ENCODE measurements at places on chromosomes 4 and X. TPM values are rescaled to one million over a fixed set of nuclear protein-coding genes. Genes with fewer than 3 reads are reported as not detected.

Gene GABRE
- total RNA-seq, result 16.6 TPM

Gene CCNA2
- 1.4 TPM for total RNA-seq

GRCh38 chr4:156347412-156348075 is 393.9 kb upstream of the CTSO start:
- DNase-seq, result no peak

Gene NUDT11
- total RNA-seq, result 0.85 TPM

DNA sequence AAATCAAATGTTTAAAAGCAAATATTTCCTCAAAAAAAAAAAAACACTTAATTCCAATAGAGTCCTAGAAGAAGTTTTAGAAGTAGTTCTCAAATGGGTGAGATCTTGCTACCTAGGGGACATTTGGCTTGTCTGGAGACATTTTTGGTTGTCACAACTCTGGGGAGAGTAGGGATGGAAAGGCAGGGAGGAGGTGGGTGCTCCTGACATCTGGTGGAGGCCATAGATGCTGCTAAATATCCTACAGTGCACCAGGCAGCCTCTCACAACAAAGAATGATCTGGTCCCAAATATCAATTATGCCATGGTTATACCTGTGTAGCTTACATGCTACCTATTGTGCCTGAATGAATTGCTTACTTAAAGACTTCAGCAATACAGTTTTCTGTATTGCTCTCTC is 46.8 kb downstream of the CPE start:
- DNase-seq, result no peak

DNA sequence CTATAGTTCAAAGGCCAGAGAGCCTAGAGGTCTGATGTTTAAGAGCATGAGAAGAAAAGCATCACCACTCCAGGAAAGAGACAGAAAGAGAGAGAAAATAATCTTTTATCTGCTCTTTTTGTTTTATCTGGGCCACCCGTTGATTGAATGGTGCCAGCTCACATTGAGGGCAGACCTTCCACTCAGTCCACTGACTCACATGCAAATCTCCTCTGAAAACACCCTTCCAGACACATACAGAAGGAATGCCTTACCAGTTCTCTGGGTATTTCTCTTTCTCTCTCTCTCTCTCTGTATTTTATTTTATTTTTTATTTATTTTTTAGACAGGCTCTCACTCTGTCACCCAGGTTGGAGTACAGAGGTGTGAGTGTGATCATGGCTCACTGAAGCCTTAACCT is 252.5 kb downstream of the DTHD1 start:
- no peak for DNase-seq

DNA sequence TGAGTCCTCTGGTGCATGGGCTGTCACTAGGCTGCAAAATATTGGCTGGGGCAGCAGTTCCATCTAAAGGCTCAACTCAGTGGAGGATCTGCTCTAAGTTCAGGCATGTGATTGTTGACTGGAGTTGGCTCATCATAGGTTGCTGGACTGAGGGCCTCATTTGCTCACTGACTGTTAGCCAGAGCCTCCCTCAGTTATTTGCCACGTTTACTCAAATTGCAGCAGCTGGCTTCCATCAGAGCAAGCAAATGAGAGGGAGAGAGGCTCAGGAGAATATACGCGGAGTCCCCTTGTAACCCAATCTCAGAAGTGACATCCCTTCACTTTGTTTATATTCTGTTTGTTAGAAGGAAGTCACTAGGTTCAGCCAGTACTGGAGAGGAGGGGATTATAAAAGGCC is 54.1 kb downstream of the BMP3 start:
- peak; percentile 88 for DNase-seq

Gene TMEM164
- 36.0 TPM for total RNA-seq

Gene EDA
- total RNA-seq, result 4.2 TPM

Gene IL15
- 6.4 TPM for total RNA-seq

- no peak for DNase-seq
Observed at GRCh38 chrX:9390121-9390520, 74.7 kb upstream of the TBL1X start.

All from kidney (tissue), 22 donors.